ENCODE measurements at places on chromosomes 4 and X. TPM values are rescaled to one million over a fixed set of nuclear protein-coding genes. Genes with fewer than 3 reads are reported as not detected.

The DIPK2B gene
- total RNA-seq = 12.2 TPM

The ETDB gene
- not detected for total RNA-seq

The DCAF4L1 gene
- 0.20 TPM for total RNA-seq

The MAGEE2 gene
- total RNA-seq = not detected

- DNase-seq = no peak
Observed at GRCh38 chrX:153693216-153694086, 5.7 kb downstream of the SLC6A8 start.

GRCh38 chr4:29336861-29337260 lies 1383.3 kb upstream of the PCDH7 start:
- DNase-seq = no peak

GRCh38 chr4:116358633-116359222 lies 726.6 kb downstream of the TRAM1L1 start:
- DNase-seq = no peak

DNA sequence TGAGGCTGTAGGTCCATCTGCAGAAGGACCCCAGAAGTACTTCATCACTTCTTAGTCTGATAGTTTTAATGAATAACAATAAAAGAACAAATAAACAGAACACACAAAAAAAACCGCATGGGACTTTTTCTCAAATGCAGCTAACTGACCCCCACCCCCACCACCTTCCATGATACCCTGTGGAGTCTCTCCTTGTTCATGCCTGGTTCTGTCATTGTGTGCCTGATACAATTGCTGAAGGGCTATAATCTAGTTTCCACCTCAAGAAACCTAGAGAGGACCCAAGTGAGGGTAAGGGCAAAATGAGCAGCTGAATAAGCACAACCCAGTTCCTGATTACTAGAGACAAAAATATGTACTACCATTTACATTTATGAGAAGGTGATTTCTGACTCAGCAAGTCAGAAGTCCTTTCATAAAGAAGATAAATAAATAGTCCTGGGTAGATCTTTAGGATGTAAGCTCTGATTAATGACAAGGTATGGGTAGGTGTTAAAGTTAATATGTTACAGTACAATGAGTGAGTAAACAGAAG lies 155.1 kb downstream of the TMA16 start:
- no peak for DNase-seq

GRCh38 chrX:31213941-31214340 lies 142.1 kb upstream of the FTHL17 start:
- no peak for DNase-seq

- DNase-seq = peak; percentile 5
Observed at GRCh38 chr4:184653650-184654049, 4.1 kb downstream of the PRIMPOL start.

GRCh38 chr4:61532336-61533000 lies 332.3 kb downstream of the ADGRL3 start:
- DNase-seq = no peak

DNA sequence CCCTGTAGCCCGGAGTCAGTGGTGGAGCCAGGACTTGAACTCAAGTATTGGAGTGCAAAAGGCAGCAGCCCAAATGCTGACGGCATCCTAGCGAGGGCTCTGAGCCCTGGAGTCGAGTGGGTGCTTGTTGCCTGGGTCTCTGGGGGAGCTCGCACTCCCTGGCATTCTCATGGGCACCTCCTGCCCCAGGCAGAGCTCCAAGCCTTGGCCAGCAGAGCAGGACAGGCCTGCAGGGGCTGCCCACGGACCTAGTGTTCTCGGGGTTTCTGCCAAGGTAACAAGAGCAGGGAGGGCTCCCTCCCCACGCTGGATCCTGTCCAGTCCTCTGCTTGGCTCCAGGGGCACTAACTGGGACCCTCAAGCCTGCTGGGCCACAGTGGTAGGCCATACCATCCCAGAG lies 17.6 kb upstream of the WFS1 start:
- DNase-seq = no peak

DNA sequence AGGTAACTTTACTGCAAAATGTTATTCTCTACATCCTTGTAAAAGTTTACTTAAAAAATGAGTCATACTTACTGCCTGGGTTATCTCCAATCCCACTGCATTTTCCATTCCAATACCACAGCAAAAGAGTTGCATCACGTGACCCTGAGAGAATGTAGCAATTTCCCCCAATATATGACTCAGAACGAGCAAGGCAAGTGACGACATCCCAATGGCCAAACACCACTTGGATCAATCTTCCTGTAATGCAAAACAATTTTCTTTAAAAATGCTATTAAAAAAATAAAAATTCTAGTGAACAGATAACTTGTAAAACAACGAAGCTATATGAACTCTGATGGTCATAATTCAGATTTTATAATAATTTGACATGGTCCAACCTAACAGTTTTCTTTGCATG lies 224.3 kb downstream of the DCLK2 start:
- DNase-seq = no peak

GRCh38 chrX:50036426-50036825 lies 114.0 kb downstream of the CLCN5 start:
- DNase-seq = peak; percentile 6

DNA sequence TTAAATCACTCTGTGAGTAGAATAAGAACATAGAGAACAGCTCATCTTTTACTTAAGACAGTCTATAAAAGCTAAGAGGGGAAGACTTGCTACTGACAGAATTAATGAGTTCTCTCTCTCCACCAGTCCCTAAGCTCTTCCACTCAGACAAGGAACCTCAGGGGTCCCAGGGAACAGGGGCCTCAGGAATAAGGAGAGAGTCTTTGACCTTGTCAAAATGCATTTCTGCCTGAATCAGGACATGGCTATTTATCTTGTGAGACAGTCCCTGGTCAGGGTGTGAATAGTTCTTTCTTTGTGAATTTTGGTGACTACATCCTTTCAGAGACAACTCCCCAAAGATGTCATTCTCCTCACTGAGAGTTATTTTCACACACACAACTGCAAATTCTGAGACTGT lies 218.7 kb upstream of the HS3ST1 start:
- DNase-seq = no peak

DNA sequence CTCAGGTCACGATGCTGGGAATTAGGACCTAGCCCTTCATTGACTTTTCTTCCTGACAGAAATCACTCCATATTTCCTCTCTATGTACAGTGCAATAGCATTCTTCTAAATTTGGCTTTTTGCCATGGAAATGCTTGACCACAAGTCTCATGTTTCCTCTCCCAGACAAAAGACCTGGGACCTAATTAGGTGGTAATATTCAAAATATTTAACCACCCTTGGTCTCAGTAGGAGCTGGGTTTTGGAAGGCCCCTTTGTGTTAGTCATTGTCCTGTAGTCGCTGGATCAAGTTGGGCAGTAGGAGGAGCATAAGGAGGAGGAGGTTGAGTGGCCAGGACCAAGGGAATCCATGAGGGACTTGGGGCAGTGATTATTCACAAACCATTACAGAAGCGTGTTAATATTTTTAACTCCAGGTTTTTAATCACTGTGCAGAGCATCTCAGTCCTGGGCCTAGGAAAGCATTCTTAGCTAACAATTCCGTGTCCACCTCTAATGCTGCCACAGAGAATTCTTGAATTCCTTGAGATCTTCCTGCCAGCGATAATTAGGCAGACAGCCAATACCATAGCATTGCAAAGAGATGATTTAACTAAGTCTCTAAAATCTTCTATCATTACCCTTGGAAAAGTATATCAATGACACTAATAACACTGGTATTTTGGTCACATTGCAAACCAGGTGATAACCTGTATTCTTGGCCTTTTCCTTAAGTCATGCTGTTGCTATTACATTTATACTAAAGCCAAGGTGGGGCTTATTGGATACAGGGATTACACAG lies 25.0 kb upstream of the SHROOM4 start:
- no peak for DNase-seq

GRCh38 chr4:42470023-42470422 lies 72.7 kb downstream of the SHISA3 start:
- no peak for DNase-seq

- no peak for DNase-seq
Observed at GRCh38 chrX:110001740-110002299, 1.1 kb upstream of the TMEM164 start.

DNA sequence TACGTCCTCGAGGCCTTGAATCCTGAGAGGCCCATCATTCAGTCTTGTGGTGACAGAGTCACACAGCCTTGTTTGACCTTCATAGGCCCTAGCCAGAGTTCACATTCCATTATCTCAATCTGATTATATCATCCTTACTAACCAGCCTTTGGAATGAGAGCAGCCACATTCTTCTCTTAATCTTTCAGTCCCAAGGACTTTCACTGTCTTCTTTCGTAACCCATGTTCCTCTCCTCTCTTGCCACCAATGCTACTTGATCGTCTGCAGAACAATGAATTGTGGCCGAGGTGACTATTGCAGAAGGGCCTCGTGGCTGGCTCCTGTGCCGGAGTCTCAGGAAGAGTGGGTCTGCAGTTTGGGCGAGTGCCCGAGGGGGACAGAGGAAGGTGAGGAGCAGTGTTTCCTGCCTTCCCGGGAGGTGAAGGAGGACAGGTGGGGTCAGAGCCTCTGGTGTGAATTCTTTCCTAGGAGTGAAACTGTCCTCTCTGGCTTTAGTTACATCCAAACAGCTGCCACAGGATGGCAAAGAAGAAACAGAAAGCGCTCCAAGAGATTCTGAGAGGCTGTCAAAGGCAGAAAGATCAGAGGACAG lies 94.6 kb downstream of the LIMCH1 start:
- no peak for DNase-seq

DNA sequence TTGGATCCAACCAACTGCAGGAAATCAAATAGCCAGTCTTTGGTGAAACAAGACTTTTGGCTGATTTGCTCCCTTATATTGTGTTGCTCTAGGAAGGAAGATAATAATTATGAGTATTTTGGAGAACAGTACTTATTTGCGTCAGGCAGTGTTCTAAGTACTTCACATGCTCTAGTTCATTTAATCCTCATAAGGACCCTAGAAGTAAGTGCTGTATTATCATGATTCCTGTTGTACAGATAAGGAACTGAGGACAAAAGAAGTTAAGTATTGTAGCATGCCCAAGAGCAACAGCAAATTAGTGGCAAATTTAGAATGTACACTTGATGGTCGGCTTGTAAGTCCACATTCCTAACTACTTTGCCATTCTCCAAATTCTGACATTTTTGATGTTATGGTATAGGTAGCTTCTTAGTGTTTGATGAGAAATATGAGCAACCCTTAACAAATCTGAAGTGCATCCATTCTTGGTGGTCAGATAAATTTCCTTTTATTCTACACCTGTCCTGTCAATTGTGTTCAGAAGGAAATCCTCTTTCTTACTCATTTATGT lies 72.0 kb downstream of the SPRY1 start:
- DNase-seq = no peak

DNA sequence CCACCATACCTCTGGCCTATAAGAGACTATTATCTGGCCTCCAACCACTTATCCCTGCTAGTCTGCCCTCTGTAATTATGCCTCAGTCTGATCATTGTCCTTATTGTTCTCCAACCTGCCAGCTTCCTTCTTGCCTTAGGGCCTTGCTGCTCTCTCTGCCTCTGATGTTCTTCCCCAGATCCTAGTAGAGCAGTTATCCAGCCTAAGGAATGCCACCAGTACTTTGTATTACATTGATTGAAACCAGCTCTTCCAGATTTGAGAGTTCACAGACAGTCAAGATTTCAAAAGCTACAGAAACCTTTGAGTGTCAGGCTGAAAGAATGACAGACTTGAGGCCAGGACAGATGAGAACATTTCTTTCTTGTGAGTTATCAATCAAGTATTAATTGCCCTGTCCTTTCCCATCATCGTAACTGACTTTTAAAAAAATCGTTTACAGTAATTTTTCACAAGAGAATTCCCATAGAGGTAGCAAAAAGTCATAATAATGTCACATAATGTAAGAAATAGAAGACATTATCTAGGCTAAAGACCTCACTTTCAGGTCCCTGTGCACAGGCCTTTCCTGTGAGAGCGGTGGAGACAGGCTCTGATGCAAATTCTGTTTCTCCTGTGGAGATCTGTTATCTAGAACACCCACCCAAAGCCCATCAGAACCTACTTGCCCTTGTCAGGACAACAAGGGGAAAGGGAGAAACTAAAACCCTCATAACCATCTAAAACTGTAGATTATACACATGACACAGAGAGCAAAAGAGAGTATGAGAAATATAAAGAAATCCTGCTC lies 64.1 kb upstream of the GUCY1A1 start:
- peak; percentile 53 for DNase-seq

DNA sequence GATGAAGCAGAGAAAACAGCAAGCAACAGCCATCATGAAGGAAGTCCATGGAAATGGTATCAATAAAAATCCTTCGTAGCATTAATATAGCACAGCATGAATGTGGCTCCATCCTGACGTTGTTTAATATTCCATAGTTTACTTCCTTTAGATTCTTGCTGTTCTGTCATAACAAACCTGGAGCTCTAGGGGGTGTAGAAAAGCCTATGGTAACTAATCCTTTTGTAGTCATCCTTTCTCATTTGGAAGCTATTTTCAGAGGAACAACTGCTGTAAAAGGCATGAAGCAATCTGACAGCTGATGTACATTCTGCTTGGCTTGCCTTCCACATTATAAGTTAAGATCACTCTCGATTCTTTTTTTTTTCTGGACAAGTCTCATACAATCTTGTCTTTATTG lies 914 bp downstream of the MYOZ2 start:
- DNase-seq = no peak

- no peak for DNase-seq
Observed at GRCh38 chr4:80156410-80156809, 40.9 kb upstream of the PRDM8 start.

- DNase-seq = no peak
Observed at GRCh38 chrX:50157545-50158135, 43.2 kb downstream of the AKAP4 start.

DNA sequence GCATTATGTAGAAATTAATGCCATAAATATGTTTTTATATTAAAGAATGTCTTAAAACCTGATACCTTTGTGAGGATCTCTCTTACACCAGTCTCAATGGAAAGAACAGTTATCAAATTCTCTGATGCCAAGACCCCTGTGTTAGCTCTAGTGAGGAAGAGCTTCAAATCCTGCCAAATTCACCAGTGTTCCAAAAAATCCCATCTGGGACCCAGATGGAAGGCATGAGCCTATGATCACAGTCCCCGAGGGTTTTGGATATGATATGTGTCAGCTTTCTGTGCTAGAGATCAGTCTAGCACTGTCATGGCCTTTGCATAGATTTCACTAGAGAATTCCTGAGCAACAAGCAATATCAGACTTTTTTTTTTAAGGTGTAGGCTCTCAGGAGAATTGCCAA lies 412.1 kb downstream of the UBE2NL start:
- DNase-seq = peak; percentile 59
